NCI-H2171 (cell line): ENCODE measurements at places on chromosomes 5 and 9.

DNA sequence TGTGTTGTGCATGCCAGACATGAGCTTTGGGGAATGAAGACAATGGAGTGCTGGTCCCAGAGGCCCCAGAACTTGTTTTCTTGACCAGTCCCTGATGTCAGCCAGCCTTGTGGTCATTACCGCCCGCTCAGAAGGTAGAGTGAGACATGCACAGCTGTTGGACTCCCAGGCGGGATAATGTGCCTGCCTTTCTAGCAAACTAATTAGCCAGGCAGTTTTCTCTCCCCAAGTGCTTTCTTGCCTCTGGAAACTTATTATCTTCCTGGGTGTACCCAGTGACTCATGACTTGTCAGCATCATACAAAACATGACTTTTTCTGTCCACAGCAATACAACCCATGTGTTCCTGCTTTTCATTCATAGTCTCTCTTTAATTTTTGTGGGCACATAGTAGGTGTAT is 131.1 kb downstream of the RMI1 start:
- no peak for DNase-seq

GRCh38 chr5:124825250-124825982 is 79.0 kb upstream of the ZNF608 start:
- no peak for DNase-seq

GRCh38 chr5:135318037-135318436 is 81.0 kb downstream of the MACROH2A1 start:
- no peak for DNase-seq

GRCh38 chr5:78537821-78538220 is 110.8 kb downstream of the LHFPL2 start:
- DNase-seq: no peak

DNA sequence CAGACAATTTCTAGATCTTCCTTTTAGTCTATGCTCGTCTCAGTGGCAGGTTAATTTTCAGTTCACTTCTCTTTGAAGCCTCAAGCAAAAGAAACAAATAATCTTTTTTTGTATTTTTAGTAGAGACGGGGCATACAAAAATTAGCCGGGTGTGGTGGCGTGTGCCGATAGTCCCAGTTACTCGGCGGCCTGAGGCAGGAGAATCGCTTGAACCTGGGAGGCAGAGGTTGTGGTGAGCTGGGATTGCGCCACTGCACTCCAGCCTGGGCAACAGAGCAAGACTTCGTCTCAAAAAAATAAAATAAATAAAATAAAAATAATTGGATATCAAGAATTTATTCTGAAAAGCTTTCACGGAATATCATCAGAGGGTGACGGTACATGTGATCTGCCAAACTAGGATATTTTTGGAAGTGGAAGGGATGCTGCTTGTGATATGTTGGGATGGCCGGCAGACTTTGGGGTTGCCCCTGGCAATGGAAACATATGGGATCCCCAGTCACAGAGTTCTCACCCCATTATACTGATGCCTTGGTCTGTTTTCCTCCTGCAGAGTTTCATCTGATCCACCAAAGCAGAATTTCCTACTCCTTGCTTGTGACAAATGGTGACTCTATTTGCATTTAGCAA is 7.6 kb upstream of the LCP2 start:
- no peak for DNase-seq

- no peak for DNase-seq
Observed at GRCh38 chr5:134142052-134142451, 27.6 kb downstream of the TCF7 start.

- DNase-seq: no peak
Observed at GRCh38 chr9:35566417-35566816, 38.6 kb upstream of the TESK1 start.

GRCh38 chr9:4902135-4902475 is 83.0 kb upstream of the JAK2 start:
- DNase-seq: no peak

GRCh38 chr9:36924071-36924470 is 110.0 kb downstream of the PAX5 start:
- DNase-seq: no peak

- no peak for DNase-seq
Observed at GRCh38 chr5:40033009-40033408, 608.2 kb upstream of the DAB2 start.

DNA sequence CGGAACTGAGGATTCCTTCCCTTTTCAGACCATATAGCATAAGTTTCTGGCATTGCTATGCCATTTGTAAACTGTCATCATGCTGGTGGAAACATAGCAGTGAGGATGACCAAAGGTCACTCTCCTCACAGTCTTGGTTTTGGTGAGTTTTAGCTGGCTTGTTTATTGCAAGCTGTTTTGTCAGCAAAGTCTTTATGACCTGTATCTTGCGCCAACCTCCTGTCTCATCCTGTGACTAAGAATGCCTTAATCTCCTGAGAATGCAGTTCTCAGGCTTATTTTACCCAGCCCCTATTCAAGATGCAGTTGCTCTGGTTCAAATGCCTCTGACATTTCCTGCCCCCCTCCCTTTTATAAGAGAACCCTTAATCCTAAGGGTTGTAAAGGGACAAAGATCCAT is 26.7 kb upstream of the GRIA1 start:
- no peak for DNase-seq

GRCh38 chr5:123125962-123126732 is 37.1 kb downstream of the PRDM6 start:
- no peak for DNase-seq

DNA sequence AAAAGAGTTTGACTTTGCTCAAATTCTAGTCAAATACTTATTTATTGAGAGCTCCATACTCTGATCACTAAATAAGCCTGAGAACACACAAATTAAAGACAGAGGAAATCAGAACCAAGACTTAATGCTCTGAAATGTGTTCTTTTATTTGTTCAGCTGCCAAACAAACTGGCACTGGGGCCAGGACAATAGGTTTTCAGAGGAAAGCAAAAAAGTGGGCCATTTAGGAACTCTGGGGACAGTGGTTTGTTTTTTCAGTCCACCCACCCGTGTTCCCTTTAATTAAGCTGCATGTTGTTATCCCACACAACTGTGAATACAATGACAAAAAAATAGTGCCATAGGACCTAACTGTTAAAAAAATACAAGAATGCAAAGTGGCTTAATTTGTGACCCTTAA is 95.4 kb upstream of the RETREG1 start:
- no peak for DNase-seq

DNA sequence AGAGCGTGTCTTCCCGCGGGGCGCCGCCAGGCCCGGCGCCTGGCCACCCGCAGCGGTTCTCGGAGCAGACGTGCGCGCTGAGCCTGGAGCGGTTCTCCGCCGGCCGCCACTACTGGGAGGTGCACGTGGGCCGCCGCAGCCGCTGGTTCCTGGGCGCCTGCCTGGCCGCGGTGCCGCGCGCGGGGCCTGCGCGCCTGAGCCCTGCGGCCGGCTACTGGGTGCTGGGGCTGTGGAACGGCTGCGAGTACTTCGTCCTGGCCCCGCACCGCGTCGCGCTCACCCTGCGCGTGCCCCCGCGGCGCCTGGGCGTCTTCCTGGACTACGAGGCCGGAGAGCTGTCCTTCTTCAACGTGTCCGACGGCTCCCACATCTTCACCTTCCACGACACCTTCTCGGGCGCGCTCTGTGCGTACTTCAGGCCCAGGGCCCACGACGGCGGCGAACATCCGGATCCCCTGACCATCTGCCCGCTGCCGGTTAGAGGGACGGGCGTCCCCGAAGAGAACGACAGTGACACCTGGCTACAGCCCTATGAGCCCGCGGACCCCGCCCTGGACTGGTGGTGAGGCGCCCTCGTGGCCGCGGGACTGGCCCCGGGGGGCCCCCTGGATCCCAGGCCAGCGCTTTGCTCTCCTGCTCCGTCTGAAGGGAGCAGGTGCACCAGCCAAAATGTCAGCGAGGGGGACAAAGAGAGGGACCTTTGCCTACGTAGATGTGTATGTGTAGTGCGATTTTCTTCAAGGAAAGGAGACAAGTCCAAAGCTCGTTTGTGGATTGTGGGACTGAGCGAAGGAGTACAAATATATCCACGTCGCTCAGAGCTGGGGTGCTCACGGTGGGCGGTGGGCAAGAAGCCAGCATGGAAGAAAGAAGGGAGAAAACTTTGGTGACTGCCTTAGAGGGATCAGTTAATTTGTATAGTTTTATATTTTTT is 19.5 kb downstream of the BTNL9 start:
- no peak for DNase-seq

DNA sequence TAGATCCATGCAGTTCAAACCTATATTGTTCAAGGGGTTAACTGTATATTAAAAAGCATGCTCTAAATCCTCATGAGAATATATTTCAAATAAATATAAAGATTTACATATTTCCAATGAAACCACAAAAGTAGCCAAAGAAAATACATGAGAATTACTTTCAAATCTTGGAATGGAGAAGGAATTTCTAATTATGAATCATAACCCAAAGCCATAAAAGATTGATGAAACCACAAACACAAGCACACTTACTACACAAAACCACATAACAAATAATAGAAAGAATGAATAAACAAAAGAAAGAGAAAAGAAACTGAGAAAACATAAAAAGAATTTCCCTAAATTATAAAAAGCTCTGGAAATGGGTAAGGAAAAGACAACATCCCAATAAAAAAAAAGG is 16.0 kb downstream of the ERP44 start:
- DNase-seq: no peak

DNA sequence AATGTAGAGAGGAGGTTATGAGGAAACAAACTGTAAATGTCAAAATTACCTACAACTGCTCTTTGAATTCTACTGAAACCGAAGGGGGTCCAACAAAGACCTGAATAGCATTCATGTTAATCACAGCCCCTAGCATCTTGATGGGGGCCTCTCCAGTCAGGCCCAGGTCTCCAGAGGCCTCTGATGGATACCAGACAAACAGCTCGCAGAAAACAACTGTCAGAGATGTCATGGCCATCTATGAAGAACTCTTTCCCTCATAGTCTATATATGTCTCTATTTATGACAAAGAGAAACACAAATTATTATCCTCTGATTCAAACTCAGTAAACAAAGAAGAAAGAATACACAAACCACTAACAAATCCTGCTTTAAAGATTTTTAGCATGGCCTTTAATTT is 432.6 kb downstream of the CAAP1 start:
- no peak for DNase-seq

DNA sequence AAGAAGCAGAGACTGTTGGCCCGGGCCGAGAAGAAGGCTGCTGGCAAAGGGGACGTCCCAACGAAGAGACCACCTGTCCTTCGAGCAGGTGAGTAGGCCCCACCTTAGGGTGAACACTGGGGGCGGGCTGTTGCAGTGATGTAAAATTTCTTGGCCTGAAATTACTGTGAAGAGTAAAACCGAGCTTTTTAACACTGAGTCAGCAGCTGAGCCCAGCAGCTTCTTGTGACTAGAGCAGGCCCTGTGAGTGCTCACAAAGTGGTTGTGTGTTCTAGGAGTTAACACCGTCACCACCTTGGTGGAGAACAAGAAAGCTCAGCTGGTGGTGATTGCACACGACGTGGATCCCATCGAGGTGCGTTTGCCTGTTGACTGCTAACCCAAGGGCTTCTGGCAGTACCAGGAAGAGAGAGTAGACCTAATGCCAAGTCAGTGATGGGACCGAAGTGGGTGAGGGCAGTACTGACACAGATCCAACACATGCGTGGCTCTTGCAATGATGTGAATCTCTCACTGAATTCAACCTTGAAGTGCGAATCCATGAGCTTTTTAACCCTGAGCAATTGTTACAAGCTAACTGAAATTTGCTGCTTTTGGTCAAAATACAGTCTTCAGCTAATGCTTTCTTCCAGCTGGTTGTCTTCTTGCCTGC is 2.1 kb downstream of the RPL7A start:
- DNase-seq: no peak

GRCh38 chr9:22838266-22838665 is 391.6 kb downstream of the DMRTA1 start:
- DNase-seq: no peak

GRCh38 chr9:130183133-130183762 is 11.0 kb downstream of the NCS1 start:
- no peak for DNase-seq

- no peak for DNase-seq
Observed at GRCh38 chr5:150540615-150541396, 32.9 kb downstream of the NDST1 start.

DNA sequence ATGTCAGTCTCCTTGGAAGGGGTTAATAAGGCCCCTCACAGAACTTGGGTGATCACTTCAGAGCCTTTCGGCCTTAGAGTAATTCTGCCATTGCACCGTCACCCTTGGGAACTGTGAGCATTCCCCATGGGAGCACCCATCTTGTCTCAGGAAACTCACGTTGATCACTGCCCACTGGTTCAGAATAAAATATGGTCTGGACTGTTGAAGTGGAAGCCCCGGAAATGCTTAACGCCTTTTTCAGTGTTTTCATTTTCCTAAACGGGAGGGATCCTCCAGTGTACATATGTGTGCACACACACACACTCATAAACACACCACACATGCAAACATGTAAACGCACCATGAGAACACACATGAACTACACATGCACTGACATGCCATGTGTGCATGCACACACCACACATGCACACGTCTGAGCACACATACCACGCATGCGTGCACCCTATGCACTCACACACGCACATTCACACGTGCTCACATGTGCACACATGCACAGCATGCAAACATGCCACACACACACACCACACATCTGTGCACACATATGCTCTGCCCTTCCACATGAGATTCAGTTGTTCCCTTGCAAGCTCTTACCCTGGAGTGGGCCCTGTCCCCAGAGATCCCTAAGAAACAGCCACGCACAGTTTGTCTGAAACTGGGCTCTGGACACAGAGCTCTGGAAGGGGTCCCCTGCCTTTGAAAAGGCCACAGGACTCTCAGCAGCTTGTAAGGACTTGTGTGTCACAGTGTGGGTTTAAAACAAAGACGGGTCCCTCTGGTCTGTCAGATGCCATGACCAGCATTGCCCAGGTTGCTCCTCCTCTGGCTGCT is 17.0 kb downstream of the MRPL36 start:
- no peak for DNase-seq

DNA sequence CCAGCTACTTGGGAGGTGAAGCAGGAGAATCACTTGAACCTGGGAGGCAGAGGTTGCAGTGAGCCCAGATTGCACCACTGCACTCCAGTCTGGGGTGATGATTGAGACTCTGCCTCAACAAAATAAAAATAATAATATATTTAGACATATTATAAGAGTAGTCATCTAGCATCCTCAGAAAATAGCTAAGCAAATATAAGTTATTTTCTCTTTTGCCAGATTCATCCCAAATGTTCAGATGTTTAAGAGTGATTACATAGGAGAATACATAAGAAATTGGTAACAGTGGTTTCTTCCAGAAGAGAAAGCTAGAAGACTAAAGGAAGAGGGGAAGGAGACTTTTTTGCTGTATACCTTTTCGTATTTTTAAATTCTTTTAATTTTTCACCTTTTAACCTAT is 20.0 kb downstream of the PRKAA1 start:
- no peak for DNase-seq

GRCh38 chr5:5326115-5326758 is 96.2 kb upstream of the ICE1 start:
- no peak for DNase-seq

GRCh38 chr9:134492721-134493460 is 148.7 kb upstream of the COL5A1 start:
- no peak for DNase-seq
